Caki2 (cell line): ENCODE measurements at places on chromosomes 3 and 15. TPM values are rescaled to one million over a fixed set of nuclear protein-coding genes. Genes with fewer than 3 reads are reported as not detected.
A peak's percentile ranks its signal among the peaks of the same experiment; 100 is the strongest.

Gene ISG20
- 0.75 and 7.2 TPM in 2 replicates for total RNA-seq

DNA sequence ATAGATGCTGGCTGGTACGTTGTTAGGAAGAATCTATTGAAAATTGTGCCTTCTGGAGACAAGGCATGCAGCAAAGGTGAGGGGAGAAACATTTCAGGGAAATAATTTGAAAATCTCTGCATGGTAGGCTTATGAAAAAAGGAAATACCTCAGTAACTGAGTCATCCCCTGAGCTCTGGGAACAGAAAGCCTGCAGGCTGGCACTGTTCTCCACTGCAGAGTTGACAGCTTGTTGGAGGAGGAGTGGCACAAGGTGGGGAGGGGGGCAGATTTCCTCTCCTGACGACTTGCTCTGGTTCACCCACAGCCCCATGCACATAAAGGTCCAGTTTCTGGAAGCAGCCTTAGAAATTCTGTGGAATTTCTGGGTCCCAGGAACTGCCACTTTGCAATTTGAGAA is 179.4 kb downstream of the ABHD5 start:
- peak; percentile 53 for DNase-seq

DNA sequence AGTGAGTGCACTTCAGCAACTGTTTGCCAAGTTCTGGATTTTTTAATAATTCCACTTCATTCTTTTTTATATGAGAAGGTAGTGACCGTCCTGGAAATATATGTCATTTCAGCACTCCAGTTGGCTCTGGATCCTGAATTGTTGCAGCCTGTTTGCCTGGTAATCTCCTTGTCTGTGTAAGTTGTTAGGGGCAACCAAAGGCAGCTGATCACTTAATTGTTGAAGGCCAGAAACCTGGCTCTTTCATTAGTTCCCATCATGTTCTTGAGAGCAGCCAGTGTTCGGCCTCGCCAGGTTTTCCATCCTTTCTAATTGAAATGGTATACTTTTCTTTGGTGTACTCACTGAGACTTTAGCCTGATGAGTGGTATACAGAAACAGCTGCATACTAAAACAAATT is 168.6 kb downstream of the SOX2 start:
- DNase-seq, result no peak

- DNase-seq, result no peak
These were observed 245.3 kb downstream of the MYRIP start for GRCh38 chr3:40054568-40055222.

DNA sequence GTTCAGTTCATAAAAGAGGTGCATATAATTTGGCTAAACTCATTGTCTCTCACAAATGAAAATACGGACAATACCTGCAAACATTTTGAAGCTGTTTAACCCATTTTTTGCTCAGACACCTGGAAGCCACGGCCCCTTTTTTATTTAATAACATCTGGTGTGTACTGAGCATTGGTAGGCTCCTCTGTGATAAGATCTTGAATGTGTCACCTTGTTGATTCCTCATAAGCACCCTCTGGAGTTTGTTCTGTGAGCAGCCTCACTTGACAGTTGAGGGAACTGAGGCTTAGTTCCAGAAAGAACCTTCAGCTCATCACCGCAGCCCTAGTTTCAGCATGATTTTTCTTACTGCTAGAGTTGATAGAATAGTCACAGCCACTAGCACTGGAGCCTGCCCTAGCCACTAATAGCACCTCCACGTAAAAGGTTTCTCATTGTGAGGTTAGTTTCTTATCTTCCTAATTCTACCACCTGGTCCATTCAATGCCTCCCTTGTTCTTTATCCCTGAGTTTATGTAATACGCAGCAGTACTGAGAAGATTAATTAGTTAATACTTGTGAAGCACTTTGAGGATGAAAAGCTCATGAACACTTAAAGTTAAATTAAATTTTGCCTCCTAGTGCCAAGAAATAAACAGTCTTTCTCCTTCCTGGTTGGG is 71.9 kb downstream of the ITPR1 start:
- DNase-seq, result no peak

DNA sequence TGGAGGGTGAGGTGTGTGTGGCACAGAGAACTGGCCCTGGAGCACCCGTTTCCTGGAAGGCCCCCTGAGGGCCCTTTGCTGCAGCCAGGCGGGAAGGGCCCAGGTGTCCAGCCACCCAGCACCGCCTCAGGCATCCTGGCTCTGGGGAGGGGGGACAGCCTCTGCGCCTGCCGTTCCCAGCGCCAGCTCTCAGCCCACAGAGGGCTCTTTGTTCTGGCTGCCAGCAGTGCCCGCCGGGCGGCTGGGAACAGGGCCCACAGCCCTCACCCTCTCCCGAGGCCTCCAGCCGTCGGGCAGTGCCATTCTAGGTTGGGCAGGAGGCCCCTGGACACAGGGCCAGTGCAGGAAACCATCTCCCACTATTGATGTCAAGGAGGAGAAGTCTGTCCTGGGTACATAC is 8.3 kb downstream of the SLC38A3 start:
- DNase-seq, result no peak
